GM23338 (cell line): ENCODE measurements at places on chromosomes 2 and 18.

DNA sequence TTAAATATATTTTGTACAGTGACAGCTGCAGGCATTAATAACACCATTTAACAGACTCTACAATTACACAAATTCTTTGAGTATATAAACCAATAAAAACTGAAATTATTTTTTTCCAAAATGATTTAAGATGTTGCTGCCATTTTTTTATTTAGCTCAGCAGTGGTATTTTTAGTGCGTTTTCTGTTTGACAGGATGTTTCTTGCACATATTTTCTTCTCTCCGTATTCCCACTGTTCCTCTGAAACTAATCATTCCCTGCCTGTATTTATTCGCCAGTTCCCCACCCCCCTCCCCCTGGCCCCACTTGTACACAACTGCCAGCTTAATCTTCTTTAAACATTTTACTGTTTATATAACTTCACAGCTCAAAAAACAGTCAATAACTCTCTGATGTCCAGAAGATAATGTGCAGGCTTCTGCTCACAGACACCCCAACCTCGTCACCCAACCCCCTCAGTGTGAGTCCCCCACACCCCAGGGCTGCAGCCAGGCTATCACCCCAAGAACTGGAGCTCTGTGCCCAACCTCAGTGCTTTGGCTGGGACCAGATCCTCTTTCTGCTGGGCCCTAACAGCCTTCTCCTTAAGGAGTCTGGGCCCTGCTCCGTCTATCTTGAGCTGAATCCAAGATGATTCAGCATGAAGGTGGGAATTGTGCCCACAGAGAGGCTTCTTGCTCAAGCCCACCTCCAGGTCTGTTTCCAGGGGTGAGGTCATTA lies 41.6 kb upstream of the MAP4K4 start:
- no peak for DNase-seq

GRCh38 chr2:239579524-239580198 lies 178.8 kb upstream of the HDAC4 start:
- DNase-seq: no peak

DNA sequence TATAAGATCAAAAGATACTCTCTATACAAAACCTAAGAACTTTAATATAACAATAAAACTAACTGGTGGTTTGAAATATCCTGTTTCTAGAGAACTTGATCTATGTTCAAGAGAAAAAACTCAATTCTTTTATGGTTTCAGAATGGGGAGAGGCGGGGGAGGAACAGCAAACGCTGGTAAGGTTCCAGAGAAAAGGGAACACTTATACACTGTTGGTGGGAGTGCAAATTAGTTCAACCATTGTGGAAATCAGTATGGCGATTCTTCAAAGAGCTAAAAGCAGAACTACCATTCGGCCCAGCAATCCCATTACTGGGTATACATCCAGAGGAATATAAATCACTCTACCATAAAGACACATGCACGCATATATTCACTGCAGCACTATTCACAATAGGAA lies 17.2 kb downstream of the FAM98A start:
- no peak for DNase-seq

GRCh38 chr2:28325567-28326468 lies 66.8 kb upstream of the FOSL2 start:
- no peak for DNase-seq

- DNase-seq: no peak
Measured at GRCh38 chr18:13035249-13035914, 44.2 kb downstream of the CEP192 start.

GRCh38 chr2:222315443-222316121 lies 16.8 kb upstream of the PAX3 start:
- peak; percentile 64 for DNase-seq

- DNase-seq: no peak
Measured at GRCh38 chr2:25618676-25619075, 54.7 kb downstream of the DTNB start.

DNA sequence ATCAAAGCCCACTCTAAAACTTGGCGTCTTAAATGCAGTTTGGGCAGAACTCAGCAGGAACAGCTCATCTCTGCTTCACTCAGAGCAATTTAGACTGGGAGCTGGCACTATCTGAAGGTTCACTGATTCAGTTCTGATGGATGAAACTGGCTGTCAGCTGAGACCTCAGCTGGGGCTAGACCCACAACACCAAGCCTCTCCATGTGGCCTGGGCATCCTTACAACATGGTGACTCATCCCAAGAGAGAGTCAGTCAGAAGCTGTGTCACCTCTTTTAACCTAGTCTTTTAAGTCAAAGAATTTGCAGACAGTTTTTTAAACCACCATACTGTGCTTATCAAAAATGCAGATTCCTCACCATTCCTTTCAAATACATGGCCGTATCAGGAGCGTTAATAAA lies 62.6 kb upstream of the ZNF397 start:
- DNase-seq: no peak

DNA sequence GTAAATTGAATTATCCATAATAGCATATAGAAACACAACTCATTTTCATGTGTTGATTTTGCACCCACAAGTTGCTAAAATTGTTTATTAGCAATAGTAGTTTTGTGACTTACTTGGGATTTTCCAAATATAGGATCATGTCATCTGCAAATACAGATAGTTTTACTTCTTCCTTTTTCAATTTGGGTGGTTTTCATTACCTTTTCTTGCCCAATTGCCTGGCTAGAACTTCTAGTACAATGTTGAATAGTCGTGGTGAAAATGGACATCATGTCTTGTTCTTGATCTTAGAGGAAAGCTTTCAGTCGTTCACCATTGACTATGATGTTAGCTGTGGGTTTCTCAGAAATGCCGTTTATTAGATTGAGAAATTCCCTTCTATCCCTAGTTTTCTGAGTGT lies 60.2 kb upstream of the TCF7L1 start:
- no peak for DNase-seq

DNA sequence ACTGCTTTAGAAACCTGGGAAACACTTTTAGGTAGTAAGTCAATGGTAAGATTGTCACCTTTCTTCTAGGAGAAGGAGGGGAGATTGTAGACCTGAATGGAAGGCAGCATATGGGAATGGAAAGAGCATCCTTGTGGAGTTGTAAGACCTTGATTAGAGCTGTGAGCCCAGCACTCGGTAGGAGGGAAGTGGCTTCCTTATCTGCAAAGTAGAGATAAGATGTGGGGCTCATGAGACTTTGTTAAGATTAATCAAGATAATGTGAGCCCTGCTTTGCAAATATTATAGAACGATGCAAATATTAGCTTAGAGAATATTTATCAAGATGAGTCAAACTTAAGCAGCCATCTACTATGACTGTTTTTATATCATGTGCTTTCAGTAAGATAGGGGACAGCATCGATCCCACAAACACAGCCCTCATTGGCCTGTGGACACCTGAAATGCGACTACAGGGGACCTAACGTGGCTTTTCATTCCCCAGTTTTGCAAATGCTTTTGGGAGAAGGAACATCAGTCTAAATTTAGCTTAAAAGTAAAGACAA lies 243.7 kb downstream of the LTBP1 start:
- no peak for DNase-seq

DNA sequence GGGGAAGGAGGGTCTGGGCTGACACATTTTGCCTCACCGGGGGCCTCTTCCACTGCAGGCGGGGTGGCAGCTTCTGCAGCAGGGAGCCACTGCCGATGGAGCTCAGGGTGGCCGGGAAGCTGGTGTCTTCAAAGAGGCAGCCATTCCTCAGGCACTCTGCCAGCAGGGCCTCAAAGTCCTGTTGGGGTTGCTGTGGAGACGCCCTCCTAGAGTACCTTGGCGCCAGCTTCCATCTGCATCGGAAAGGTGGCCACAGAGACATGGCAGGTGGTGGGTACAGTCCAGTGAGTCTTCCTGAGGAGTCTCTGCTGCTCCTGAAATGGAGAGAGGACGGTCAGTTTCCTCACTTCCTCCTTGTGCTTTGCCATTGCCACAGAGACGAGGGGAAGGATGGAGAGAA lies 12.1 kb downstream of the CAPN14 start:
- DNase-seq: no peak

GRCh38 chr18:29174891-29175290 lies 998.0 kb upstream of the CDH2 start:
- DNase-seq: no peak

DNA sequence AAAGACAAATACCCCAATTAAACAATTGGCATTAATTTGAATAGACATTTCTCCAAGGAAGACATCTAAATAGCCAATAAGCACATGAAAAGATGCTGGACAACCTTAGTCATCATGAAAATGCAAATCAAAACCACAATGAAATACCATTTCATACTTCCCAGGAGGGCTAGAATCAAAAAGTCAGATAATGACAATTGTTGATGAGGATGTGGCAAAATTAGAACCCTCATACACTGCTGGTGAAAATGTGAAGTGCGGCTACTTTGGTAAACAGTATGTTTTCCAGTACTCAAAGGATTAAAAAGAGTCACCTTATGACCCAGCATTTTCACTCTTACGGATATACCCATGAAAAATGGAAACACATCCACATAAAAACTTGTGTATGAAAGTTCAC lies 91.6 kb downstream of the FIGN start:
- DNase-seq: no peak

DNA sequence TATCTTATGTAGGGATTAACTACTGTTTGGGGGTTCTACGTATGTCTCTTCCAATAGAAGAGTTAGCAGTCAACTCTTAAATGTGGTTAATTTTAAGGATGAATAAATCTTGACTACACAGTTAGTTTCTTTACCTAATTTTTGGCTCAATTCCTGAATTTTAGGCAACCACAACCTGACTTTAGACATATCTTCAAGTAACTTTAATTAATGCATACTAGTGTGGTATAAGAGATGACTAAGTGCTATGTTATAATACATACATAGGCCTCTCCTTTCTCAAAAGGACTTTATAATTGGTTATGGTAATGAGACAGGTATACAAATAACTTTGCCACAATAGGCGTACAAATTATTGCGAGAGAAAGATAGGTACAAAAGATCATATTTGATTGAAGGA lies 312.0 kb downstream of the IRS1 start:
- DNase-seq: no peak

DNA sequence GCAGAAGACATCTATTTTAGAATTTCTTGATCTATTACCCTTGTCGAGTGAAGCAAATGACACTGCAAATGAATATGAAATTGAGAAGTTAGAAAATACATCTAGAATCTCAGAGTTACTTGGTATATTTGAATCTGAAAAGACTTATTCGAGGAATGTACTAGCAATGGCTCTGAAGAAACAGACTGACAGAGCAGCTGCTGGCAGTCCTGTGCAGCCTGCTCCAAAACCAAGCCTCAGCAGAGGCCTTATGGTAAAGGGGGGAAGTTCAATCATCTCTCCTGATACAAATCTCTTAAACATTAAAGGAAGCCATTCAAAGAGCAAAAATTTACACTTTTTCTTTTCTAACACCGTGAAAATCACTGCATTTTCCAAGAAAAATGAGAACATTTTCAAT lies 370.4 kb downstream of the XIRP2 start:
- DNase-seq: peak; percentile 50

DNA sequence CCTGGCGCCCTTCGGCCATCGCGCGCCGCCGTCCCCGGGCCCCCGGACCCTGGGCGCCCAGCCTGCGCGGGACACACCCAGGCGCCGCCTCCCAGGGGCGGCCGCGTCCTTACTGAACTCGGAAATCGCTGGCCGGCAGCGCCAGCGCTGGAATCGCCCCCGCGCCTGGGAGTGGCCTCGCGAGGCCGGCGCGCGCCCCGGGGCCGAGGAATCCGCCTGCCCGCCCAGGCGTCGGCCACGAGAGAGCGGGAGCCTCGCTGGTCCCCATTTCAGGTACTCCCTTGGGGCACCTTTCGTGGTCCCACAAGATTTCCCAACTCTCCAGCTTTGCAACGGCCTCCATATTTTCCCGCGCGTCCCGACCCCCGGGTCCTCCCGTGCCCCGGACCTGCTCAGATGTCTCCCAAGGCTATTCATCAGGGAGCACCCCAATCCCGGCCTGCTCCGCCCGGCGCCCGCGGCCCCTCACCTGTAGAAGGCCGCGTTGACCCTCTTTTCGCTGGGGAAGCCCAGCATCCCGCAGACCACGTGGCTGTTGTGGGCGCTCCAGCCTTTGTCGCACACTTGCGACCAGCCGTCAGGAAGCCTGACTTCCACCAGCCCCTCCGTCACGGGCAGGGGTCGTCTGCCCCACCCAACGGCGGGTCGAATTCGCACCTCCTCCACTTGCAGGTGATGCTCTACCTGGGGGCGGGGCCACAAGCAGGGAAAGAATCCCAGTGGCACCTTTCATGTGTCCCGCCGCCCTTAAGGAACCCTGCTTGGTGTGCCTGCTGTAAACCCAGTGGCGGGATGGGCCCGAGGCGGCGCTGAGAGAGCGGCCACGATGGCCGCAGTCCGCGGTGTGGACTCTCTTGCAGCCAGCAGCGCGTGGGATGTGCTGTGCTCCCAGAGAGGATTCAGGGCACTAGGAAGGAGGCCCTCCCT lies 4.6 kb downstream of the LOXL3 start:
- peak; percentile 88 for DNase-seq

DNA sequence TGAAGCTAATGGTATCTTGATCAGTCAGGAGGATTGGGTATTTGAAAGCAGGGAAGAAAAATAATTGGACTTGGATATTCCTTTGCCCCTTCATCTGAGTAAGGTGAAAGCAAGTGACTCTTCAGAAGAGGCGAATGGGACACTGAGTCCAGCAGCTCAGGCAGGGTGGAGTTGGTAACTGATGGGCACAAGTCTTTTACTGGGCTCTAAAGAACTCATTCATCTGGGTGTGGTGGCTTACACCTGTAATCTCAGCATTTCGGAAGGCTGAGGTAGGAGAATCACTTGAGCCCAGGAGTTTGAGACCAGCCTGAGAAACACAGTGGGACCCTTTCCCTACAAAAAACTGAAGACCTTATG lies 11.2 kb downstream of the CFLAR start:
- DNase-seq: no peak

DNA sequence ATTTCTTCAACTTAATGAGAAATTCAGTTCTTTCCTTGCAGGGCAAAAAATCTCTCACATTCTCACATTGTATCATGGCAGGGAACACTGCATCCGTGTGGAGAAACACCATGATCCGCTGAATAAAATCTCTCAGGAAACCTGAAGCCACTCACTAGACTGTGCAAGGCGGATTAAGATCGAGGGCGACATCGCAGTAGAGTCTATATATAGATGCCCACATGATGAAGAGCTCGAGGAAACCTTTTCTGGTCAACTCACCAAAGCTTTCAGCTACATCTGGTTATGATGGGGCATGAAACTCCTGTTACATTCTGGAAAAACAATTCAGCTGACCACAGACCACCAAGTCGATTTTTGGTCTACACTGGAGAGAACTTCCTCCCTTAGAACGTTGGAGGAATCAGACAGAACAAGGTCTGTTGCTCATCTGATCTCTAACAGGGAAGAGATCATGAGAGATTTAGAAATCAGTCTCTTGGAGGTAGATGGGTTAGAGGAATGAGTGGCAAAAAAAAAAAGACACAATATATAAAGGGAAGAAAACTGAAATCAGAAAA lies 162.9 kb upstream of the ZNF516 start:
- DNase-seq: no peak
